ENCODE measurements at places on chromosomes 6 and 20. TPM values are rescaled to one million over a fixed set of nuclear protein-coding genes. Genes with fewer than 3 reads are reported as not detected.

GRCh38 chr6:80550748-80551147 is 444.3 kb downstream of the BCKDHB start:
- no peak overlapping the region for H3K27ac ChIP-seq
- H3K4me3 ChIP-seq = no peak overlapping the region
- DNase-seq = no peak
- no peaks in the 10 kb centered on the region for H3K27me3 ChIP-seq

GRCh38 chr6:308307-308706 is 16.0 kb downstream of the DUSP22 start:
- no peaks in the 10 kb centered on the region for H3K4me1 ChIP-seq
- no peak overlapping the region for H3K27ac ChIP-seq
- DNase-seq = no peak
- no peaks in the 10 kb centered on the region for H3K27me3 ChIP-seq

- no peak for DNase-seq
- H3K36me3 ChIP-seq = no peaks in the 10 kb centered on the region
- H3K27me3 ChIP-seq = peaks cover 14% of the 10 kb centered on the region
- H3K4me3 ChIP-seq = no peak overlapping the region
These were observed 23.5 kb upstream of the NOL4L start for GRCh38 chr20:32608664-32609015.

- H3K36me3 ChIP-seq = peaks cover 14% of the 10 kb centered on the region
- peaks cover 33% of the 10 kb centered on the region for H3K4me1 ChIP-seq
- no peak overlapping the region for H3K4me3 ChIP-seq
- H3K27ac ChIP-seq = peak overlapping the region; percentile 63
- H3K27me3 ChIP-seq = no peaks in the 10 kb centered on the region
- DNase-seq = no peak
These were observed 58.5 kb downstream of the SCAF8 start for GRCh38 chr6:154791556-154792317.

DNA sequence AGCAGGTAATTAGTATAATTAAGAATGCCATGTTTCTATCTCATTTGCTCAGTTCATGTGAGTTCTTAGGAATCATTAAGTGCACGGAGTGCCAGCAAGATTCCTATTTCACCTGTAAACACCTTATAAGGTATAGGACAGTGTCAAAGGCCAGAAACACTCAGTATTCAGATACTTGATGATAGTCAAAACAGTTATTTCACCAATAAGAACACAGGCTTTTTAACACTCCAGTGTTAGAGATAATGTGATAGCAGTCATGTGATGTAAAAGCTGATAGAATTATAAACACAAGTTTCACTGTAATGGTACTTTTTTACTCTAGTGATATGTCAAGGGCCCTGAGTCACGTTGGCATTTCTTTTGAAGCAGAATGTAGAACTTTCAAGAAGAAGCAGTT is at the start of gene GPRC6A:
Gene GPRC6A (minus strand): TSS at position 101 of the 400 bp plus-strand sequence. CDS start 70 bp downstream, at position 31.
- no peaks in the 10 kb centered on the region for H3K36me3 ChIP-seq
- no peak for DNase-seq
- no peaks in the 10 kb centered on the region for H3K4me1 ChIP-seq
- peaks cover 15% of the 10 kb centered on the region for H3K27me3 ChIP-seq

DNA sequence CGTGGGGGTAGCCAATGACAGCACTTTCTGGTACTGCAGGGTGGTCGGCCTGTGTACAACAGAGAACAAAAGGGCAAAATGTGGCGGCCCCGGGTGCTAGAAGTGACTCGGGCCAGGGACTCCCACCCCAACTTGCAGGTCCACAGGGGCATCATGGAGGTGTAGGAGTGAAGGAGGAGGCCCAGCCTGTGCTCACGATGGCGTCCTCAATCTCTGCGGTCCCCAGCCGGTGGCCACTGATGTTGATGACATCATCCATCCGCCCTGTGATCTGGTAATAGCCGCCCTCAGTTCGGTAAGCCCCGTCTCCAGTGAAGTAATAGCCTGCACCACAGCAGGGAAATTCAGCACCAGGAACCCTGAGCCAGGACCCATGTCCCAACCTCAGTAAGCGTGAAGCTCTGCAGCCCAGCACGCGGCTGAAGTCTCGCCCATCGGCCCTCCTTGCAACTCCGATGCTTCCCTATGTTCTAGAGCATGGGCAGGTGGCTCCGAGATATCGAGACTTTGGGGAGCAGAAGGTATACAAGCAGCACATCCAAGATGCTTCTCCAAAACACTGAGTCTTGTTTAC is 20.2 kb upstream of the APMAP start:
- no peak overlapping the region for H3K4me3 ChIP-seq
- H3K27ac ChIP-seq = no peak overlapping the region
- H3K36me3 ChIP-seq = peaks cover 7% of the 10 kb centered on the region
- no peaks in the 10 kb centered on the region for H3K27me3 ChIP-seq

DNA sequence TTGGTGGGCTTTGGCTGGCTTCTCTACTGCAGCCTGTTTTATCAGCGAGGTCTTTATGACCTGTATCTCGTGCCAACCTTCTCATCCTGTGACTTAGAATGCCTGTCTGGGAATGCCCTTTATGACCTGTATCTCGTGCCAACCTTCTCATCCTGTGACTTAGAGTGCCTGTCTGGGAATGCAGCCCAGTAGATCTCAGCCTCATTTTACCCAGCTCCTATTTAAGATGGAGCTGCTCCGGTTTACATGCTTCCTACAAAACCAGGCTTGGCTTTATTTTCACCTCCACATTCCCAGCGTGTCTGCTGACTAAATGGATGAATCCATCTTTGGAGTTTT is 395.3 kb downstream of the PREX1 start:
- peaks cover 33% of the 10 kb centered on the region for H3K27me3 ChIP-seq
- H3K4me3 ChIP-seq = no peak overlapping the region
- no peaks in the 10 kb centered on the region for H3K36me3 ChIP-seq

DNA sequence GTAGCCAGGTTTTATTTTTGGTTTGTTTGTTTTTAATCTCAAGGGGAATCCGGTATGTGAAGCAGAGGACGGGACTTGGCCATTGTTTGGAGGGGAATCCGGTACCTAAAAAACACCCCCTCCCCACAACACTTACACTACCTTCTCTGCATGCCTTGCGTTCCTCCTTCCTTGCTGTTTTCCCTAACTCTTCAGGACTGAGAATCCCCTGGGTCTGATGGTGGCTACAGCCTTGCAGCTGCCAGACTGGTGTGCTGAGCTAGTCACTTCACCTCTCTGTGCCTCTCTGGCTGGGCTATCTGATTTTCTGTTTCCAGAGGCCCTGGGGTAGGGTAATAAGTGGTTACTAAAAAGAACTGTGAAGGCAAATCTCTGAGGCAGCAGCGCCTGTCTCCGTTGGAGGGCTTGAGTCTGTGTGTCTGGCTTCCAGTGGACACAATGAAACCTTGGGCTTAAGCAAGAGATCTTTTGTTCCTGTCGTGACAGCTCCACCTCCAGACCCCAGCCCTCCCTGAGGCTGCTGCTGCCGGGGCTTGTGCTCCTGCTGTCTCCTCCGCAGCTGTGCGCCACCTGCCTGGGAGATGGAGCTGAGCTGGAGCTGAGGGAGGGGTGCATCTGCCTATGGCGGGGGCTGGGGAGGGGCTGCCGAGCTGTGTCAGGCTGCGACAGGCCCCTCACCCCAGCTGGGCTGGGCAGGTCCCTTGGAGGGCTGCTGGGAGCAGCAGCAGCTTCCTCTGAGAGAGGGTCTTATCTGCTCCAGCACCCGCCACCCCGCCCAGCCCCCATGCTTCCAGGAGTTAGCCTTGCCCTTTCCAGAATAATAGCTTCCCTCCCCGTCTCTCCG is 65.8 kb upstream of the CCDC167 start:
- DNase-seq = no peak
- H3K4me1 ChIP-seq = peaks cover 12% of the 10 kb centered on the region
- H3K36me3 ChIP-seq = no peaks in the 10 kb centered on the region
- H3K27me3 ChIP-seq = peaks cover 6% of the 10 kb centered on the region
- peak overlapping the region; percentile 67 for H3K4me3 ChIP-seq
- H3K27ac ChIP-seq = no peak overlapping the region

GRCh38 chr6:16311763-16312162 is 73.4 kb downstream of the GMPR start:
- no peak overlapping the region for H3K27ac ChIP-seq
- no peak overlapping the region for H3K4me3 ChIP-seq
- H3K36me3 ChIP-seq = peaks cover 9% of the 10 kb centered on the region

DNA sequence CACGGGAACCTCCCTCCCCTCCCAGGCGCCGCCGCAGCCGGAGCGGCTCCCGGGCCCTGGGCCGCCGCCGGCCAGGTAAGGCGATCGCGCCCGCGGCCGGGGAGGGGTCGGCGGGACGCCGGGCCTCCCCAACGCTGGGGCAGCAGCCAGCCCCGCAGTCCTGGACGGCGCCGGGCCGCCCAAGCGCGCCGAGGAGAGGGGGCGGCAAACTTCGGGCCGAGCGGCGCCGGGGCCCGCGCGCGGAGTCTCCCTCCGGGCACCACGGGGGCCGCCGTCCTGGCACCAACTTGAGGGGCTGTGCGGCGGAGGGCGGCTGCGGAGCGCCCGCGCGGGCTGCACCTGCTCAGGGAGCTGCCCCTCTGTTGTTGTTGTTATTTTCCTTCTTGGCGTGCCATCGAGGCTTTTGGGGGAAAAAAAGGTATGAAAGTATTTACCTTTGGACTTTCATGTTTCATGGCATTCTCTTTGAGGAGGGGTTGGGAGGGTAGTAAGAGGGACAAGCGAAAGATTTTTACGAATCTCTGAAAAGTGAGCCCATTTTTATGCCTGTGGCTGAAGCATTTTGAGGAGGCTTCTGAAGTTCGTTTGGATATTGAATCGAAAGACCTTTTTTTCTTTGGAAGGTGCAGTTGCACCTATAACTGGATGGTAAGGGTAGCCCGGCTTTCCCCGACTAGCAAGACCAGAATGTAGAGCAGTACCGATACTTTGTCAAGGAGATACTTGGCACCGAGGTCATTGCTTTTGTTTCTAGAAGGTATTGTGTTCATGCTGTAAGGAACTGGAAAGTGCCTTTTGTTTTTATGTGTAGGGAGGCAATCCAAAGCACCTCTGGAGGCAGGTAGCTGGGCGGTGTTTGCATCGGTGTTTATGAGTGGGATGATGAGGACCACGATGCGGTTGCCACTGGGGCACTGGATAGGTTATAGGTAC is at the start of gene RNF182:
Gene RNF182 (plus strand): TSS at position 4 of the 933 bp plus-strand sequence. CDS start 52,168 bp downstream, outside the sequence.
- H3K4me3 ChIP-seq = peak within 1 kb of the TSS; percentile 76
- peaks cover 5% of the 10 kb centered on the region for H3K27me3 ChIP-seq
- H3K27ac ChIP-seq = peak within 1 kb of the TSS; percentile 84
- no peak for DNase-seq
- H3K4me1 ChIP-seq = peaks cover 21% of the 10 kb centered on the region

DNA sequence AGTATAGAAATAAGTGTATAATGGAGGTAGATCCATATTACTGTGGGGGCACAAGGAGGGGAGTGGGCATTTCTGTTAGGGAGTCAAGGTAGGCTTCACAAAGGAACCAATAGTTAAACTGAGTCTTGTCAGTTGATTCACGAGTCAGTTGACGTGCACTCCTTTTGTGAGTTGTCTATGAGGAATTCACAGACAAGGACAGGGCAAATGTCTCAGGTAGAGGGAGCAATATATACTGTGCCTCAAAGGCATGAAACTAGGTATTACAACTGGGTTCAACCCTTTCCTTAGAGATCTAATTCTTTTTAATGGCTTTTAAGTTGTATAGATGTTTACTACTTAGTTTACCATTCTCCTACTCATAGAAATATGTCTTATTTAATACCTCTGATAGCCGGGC is 11.0 kb downstream of the TMEM14C start:
- peak overlapping the region; percentile 98 for H3K27ac ChIP-seq
- H3K36me3 ChIP-seq = peaks cover 13% of the 10 kb centered on the region
- no peak overlapping the region for H3K4me3 ChIP-seq
- peaks cover 28% of the 10 kb centered on the region for H3K4me1 ChIP-seq
- DNase-seq = no peak

GRCh38 chr6:45645302-45645701 is 267.6 kb upstream of the SUPT3H start:
- H3K36me3 ChIP-seq = peaks cover 2% of the 10 kb centered on the region
- DNase-seq = no peak
- no peak overlapping the region for H3K4me3 ChIP-seq

GRCh38 chr20:59039233-59039632 is 3.4 kb downstream of the PRELID3B start:
- peaks cover 38% of the 10 kb centered on the region for H3K4me1 ChIP-seq
- H3K27ac ChIP-seq = peak overlapping the region; percentile 67
- no peak overlapping the region for H3K4me3 ChIP-seq
- H3K36me3 ChIP-seq = peaks cover 22% of the 10 kb centered on the region
- H3K27me3 ChIP-seq = no peaks in the 10 kb centered on the region

DNA sequence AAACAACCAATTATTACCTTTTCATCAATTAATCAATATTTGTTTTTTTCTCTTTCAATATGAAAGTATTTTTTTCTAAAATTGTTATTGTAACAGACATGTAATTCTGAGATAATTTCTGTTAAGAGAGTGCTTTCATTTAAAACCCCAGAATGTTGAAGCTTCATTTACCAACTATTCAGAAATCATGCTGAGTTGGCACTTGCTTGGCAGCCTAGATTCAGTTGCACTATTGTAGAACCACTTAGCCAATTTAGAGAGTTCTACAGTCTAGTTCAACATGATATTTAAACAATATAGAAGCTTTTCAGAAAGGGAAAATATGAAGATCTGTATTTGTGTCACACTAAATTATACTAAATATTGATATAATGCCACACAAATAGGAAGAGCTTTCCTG is 56.1 kb upstream of the NKAIN2 start:
- no peak overlapping the region for H3K4me3 ChIP-seq
- no peak for DNase-seq
- no peaks in the 10 kb centered on the region for H3K27me3 ChIP-seq
- no peak overlapping the region for H3K27ac ChIP-seq
- no peaks in the 10 kb centered on the region for H3K36me3 ChIP-seq

DNA sequence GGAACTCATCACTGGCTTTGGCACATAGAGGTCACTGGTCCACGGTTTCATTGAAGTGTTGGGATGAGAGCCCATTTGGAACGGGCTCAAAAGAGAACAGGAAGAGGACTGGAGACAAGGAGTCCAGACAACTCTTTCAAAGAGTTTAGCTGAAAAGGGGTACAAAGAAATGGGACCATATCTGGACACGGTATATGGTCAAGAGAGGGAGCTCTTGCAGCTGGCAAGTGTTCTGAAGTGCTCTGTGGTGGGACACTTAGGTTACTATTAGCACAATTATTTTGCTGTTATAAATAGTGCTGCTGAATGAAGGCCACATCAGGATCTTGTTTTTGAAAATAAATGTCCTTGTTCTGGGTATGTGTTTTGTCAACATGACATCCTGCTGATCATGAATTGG is 4.6 kb downstream of the SGK2 start:
- no peaks in the 10 kb centered on the region for H3K36me3 ChIP-seq
- H3K4me1 ChIP-seq = peaks cover 8% of the 10 kb centered on the region
- no peak overlapping the region for H3K4me3 ChIP-seq
- H3K27ac ChIP-seq = no peak overlapping the region

- peaks cover 33% of the 10 kb centered on the region for H3K36me3 ChIP-seq
- H3K27me3 ChIP-seq = no peaks in the 10 kb centered on the region
- no peak for DNase-seq
- H3K27ac ChIP-seq = no peak overlapping the region
These were observed 11.7 kb downstream of the C20orf96 start for GRCh38 chr20:278607-279571.

GRCh38 chr6:26250698-26251044 is 114.3 kb upstream of the BTN3A2 start:
- no peaks in the 10 kb centered on the region for H3K36me3 ChIP-seq
- peak overlapping the region; percentile 93 for H3K27ac ChIP-seq
- DNase-seq = no peak
- H3K4me3 ChIP-seq = peak overlapping the region; percentile 81
- H3K27me3 ChIP-seq = no peaks in the 10 kb centered on the region

ARFRP1 gene
- total RNA-seq = 37.8 TPM

SNAI1 gene
- 15.1 TPM for total RNA-seq

Measured in chondrocyte (in vitro differentiated cells).